ENCODE measurements at places on chromosomes 1 and 21.

- DNase-seq = no peak
Observed at GRCh38 chr21:44590311-44590721, 2.0 kb downstream of the KRTAP10-6 start.

- no peak for DNase-seq
Observed at GRCh38 chr1:34900775-34901502, 28.5 kb downstream of the DLGAP3 start.

GRCh38 chr1:212628813-212629415, 20.4 kb downstream of the ATF3 start:
- no peak for DNase-seq

- DNase-seq = no peak
Observed at GRCh38 chr1:14372526-14372925, 226.0 kb upstream of the KAZN start.

DNA sequence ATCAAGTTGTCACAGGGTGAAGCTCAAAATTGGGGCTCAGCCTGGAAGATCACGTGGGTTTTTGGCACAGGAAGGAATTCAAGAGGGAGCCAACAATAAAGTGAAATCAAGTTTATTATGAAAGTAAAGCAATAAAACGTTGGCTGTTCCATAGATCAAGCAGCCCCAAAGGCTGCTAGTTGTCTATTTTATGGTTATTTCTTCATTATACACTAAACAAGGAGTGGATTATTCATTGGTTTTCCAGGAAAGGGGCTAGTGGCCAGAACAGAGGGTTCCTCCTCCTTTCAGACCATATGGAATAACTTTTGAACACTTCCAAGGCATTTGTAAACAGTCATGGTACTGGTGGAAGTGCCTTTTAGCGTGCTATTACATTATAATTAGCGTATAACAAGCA, 723.5 kb upstream of the ADAMTS5 start:
- DNase-seq = no peak

- no peak for DNase-seq
Observed at GRCh38 chr1:186183970-186184628, 191.0 kb downstream of the TPR start.

GRCh38 chr21:15713412-15713811, 16.4 kb upstream of the USP25 start:
- no peak for DNase-seq

DNA sequence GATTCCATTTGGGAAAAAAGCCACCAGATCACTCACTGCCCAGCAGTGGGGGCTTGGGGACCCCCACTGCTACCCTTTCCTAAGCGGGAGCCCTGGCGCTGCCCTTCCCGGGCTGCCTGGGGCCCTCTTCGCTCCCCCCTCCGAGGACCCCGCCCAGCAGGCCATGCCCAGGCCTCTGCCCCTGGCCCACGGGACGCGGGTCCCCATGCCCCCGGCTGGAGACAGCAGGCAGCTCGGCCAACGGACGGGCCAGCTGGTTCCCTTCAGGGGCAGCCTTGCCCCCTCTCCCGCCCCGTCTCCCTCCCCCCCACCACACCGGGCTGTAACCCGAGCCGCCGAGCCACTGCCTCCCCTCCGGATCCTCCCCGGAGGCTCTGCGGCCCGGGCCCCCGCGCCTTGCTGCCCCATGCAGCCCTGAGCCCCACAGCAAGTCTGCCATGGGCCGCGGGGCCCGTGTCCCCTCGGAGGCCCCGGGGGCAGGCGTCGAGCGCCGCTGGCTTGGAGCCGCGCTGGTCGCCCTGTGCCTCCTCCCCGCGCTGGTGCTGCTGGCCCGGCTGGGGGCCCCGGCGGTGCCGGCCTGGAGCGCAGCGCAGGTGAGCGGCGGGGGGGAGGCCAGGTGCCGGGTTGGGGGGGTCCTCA, at the start of gene MMP23B:
TSS of gene MMP23B (plus strand) at position 392 of the 639 bp plus-strand sequence. CDS start at position 438, 46 bp downstream.
- no peak for DNase-seq

GRCh38 chr1:165116171-165116570, 240.3 kb downstream of the LMX1A start:
- no peak for DNase-seq

DNA sequence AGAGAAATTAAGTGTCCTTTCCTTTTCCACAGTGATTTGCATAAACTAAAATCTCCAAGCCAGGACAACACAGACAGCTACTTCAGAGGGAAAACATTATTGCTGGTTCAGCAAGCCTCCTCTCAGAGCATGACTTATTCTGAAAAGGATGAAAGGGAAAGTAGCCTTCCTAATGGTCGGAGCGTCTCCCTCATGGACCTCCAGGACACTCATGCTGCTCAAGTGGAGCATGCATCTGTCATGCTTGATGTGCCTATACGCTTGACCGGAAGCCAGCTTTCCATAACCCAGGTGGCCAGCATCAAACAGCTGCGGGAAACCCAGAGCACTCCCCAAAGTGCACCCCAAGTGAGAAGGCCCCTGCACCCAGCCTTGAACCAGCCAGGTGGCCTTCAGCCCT, 39.1 kb downstream of the CLEC20A start:
- no peak for DNase-seq

GRCh38 chr21:17334484-17334883, 178.4 kb upstream of the CXADR start:
- DNase-seq = no peak

DNA sequence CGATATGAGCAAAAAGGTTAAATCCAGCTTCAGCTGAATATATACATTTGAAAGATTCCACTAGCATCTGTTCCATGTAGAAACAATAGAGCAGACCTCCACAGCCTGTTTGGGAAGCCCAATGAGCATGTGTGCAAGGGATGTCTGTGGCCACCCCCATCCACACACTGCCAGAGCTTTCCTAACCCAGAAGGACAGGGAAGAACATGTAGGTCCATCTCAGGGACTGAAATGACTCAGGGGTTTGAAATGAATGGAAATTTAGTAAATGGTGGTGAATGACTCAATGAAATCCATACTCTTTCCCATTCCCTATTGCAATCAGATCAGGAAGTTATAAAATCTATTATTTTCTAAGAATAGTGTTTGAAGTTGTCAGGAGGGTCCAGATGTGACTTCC, 397.2 kb downstream of the DUSP10 start:
- DNase-seq = no peak

DNA sequence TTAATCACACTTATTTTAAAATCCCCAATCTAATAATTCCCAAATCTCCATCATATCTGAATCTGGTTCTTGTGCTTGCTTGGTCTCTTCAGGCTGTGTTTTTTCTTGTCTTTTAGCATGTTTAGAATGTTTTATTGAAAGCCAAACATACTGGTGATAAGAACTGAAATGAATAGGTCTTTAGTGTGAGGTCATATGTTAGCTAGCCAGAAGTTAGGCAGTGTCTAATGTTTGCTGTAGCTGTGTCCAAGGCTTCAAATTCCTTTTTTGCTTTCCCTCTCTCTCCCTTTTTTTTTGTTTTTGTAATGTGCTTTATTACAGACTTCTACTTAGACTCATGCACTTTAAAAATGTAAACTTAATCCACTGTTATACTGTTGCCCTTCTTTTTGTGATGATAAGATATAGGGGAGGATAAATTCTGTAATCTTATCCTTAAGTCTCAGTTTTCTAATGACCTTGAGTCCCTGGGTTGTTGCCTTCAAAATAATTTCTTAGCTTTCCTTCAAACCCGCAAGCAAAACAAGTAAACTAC, 725.1 kb downstream of the BRINP3 start:
- DNase-seq = no peak

DNA sequence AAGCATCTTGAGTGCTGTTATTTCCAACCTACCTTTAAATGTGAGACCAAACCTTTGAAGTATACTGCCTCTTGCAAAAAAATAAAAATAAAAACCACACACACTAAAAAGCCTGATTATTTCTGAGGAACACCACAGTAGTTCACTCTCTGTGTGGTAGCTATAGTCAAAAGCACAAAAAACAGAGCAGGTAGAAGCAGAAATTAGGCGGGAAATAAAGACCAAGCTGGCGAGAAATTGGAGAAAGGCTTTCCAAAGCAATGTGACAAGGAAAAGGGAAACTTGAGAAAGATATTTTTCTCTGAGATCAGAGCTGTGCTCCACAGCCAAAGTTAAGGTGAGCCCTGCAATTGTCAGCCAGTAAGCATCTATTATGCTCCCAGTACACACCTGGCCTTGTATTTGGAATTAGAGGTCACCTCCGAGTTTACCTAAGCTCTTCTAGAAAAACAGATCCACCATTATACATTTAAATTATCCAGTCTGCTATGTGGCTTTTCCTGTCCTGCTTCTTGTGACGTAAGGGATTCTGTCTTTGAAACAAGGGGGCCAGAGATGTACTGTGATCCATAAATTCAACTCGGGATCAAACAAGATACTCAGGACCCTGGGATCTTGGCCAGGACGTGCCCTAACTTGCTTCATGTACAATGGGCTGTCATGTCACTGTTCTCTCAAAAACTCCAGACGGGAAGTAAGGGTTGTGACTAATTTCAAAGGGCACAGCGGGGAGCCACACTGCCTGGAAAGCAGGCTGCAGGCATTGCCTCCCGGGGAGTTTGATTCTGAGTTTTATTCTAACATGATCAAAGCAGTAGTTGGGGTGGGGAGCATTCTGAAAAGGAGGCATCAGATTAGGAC, 39.8 kb upstream of the RAB4A start:
- no peak for DNase-seq

- DNase-seq = no peak
Observed at GRCh38 chr1:100539836-100540536, 2.0 kb downstream of the GPR88 start.

GRCh38 chr1:175877939-175878737, 134.7 kb upstream of the TNR start:
- DNase-seq = no peak

DNA sequence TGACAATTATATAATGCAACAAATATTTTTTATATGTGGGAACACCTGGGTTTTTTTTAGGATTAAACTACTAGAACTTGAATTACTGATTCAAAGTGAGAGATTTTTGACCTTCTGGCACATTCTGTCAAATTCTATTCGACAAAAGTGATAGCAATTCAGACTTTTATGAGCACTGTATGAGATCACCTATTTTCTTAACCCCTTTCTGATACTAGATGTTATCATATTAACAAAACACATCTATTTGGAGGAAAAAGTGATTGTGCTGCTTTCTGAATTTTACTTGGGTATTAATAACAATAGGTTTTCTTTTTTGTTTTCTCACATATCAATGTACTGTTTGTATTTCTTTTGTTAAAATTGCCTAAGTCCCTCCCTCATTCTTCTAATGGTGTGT, 174.9 kb upstream of the GREM2 start:
- DNase-seq = no peak

DNA sequence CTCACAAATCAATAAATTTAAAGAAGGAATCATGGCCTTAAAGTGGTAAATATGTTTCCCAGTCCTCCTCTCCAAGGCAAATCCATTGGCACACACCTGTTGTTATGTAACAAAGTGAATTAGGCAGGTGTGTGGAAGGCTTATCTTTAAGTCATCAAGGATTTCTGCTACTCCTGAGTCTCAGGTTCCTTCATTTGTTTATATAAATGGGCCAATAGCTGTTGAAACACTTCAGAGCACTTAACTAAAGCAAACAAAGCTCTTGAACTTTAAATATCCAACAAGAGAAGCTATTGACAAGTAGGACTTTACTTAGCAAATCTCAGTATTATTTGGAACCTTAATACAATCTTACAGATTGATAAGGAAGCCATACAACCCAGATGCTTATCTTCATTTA, 99.3 kb upstream of the ESRRG start:
- no peak for DNase-seq

DNA sequence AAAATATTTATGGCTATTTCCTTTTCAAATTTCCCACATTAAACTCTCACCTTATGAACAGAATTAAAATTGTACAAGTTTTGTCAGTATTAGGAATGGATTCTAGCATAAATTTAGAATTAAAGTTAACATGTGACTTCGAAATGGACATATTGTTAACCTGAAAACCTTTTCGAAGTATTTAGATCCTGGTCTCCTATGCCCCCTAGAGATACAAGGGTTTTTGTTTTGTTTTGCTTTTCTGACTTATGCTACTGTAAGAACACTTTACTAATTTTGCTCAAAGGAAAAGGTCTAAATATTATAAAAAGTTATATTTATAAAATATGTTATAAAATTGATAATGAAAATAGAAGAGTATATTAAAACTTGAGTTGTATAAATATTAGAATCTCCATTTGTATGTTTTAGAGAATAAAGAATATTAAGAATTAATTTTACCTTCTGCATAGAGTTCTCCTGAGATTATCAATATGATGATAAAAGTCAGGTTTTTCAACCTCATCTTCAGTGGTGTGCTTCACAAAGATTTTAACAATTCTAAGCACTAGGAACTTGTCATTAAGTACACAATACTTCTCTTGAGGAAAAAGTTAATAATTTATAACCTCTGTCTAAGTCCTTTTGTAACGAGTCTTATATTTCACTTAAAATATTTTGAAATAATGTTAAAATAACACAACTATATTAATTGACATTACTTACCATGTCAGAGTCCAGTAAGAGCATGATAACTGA, at the start of gene F13B:
TSS of gene F13B (minus strand) at position 542 of the 738 bp plus-strand sequence. CDS start at position 505, 37 bp downstream.
- DNase-seq = no peak

DNA sequence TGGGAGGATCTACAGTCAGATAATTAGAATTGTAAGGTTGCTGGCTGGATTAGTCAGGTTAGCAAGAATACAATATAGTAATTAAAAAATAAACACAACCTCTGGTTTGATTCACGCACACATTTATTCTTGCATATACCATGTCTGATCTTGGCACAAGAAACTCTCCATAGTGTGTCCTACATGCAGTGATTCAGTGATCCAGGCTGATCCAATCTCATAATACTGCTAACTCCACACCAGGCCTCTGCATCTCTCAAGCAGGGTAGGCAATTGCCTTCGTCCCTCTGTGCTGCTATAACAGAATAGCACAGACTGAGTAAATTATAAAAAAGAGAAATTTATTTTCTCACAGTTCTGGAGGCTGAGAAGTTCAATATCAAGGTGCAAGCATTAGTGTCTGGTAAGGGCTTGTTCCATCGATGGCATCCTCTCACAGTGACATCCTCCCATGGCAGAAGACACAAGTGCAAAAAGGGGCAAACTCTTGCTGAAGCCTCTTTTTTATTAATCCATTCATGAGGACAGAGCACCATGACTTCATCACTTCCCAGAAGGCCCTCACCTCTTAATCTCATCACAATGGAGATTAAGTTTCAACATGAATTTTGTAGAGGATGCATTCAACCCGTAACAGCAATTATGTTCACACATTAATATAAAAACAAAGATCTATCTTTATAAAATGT, 741.0 kb upstream of the NCAM2 start:
- DNase-seq = no peak

Data from stimulated activated CD4-positive, alpha-beta T cell treated with anti-CD3 and anti-CD28 coated beads, Interleukin-1b, Interleukin-23, amount 100 ng/mL, for 1 hour (primary cell).